Fibroblast of skin of left quadriceps (primary cell): ENCODE measurements at places on chromosomes 2 and 18.

DNA sequence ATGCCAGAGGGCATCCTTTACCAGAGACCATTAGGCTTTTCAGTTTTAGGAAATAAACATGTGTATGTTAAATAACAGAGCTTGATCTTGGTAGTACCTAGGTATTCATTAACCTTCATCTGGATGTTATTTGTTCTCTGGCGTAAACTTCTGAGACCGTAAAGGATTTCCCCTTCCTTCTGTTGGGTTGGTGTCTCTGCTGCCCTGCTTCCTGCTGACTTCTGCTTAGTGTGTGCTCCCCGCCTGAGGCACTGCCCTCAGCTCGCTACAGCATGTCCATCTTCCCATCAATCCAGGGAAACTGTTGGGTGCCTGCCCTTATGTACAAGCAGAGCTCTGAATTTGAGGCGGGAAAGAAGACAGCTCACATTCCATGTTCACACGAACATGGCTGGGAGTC lies 177.9 kb downstream of the TPGS2 start:
- DNase-seq, result no peak

GRCh38 chr2:48249025-48249424 lies 280.9 kb upstream of the STON1 start:
- DNase-seq, result peak; percentile 44

DNA sequence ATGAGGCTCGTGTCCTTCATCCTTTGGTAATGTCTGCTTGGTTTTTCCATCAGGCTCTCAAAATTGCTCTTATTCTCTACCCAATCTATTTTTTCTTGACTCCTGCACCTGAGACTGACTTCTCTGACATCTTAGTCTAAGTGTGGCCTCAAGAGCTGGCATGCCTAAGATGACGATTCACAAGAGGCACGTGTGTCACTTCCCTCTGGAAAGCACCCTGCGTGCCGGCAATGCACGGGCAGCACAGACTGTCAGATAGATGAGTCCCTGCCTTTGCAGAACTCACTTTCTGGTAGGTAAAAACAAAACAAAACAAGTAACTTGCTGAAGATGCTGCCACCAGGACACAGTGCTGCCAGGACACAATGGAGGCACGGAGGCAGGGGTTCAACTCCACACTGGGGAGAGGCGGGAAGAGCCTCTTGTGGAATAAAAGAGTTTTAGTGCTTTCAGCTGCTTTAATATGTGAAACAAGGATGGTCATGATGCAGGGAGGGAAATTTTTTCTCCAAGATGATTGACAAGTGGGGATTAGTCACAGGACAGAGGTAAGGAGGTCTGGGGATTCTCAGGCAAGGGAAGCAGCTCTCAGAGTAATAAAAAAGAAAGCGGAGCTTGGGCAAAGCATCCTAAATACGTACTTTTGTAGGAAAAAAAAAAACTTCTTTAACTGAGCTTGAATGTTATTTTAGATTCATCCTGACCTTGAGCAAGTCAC lies 27.3 kb downstream of the CYB5A start:
- DNase-seq, result no peak

- no peak for DNase-seq
Observed at GRCh38 chr2:119250718-119251290, 27.2 kb downstream of the STEAP3 start.

GRCh38 chr2:7774481-7774880 lies 857.3 kb downstream of the RNF144A start:
- DNase-seq, result no peak

DNA sequence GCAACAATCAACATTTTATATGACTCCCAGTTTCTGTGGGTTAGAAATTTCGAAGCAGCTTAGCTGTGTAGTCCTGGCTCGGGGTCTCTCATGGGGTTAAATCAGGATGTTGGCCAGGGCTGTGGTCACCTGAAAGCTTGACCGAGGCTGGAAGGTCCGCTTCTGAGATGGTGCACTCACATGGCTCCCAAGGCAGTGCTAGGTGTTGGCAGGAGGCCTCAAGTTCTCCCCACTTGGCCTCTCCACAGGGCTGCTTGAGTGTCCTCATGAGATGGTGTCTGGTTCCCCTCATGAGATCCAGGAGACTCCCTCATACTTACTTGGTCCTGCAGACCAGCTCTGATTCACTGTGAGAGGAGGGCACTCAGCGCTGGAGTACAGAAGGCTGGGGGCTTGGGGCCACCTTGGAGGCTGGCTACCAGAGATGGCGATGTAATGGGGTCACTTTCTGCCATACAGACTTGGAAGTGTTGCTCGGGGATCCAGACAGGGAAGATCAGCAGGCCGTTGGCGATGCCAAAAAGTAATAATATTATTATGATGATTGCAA lies 98.8 kb downstream of the INHBB start:
- no peak for DNase-seq

- no peak for DNase-seq
Observed at GRCh38 chr18:41604964-41605363, 350.1 kb upstream of the PIK3C3 start.

DNA sequence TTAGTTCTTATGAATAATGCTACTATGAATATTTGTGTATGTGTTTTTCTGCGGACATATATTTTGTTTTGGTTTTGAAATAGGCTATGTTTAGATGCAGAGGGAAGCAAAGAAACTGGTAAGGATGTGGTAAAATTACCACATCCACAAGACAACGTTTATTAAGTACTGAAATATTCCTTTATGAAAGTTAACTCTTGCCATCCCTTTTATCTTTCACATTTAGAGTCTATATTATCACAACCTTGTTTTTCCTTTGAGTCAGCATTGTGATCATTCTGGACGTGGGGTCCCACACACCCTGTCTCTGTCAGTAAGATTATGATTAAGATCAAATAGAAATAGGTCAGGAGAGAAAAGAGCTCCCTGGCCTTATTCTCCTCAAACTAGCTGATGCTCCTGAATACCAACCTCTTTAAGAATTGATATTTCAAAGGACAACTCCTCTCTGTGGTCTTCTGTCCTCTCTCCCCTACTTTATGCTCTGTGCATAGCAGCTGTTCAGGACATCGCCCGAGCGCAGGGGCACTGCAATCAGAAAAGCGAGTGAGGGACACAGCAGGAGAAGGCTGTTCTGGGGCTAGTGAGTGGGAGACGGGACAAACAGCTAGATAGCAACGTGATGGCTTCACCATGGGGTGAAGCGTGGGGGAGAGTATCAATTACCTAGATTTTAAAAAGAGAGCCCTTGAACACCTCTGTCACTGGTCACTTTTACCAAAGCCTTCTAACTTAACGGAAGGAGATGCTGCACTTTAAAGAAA lies 12.2 kb downstream of the METAP1D start:
- DNase-seq, result no peak

DNA sequence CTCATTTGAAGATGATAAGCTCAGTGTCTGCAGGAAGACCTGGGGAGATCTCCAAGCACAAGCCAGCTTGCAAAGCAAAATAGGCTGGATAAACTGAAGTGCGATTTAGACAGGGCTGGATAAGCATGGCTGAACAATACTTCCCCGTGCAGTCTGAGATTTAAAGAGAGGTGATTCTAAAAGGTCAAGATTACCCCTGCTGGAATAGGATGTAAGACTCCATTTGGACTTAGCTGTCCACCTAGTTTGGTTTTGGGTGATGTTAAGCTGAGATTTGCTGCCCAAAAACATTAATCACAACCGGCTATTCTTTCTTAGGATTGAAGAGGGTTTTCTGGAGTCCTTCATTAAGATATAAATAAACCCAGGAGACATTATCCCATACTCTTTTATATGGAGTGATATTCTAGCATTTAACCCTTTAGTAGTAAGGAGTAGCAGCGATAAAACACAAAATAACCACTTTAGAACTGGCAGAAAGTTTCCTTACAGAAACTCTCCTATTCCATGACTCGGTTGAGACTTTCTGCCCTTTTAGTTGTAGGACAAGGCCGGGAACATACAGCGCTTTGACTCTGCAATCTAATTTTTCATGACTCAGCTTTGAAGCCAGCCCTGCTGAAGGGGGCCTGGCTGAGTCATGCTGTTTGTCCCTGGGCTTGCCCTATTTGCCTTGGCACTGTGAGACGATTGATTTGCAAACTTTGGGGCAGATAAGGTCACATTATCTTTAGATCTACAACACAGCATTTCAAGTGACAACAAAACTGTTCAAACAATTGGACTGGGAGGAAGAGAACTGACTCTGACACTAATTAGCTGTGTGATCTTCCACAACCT lies 238.2 kb downstream of the GCA start:
- DNase-seq, result no peak
